ENCODE measurements at places on chromosomes 5 and 9. TPM values are rescaled to one million over a fixed set of nuclear protein-coding genes. Genes with fewer than 3 reads are reported as not detected.

The ARHGAP26 gene
- 29.6 TPM for total RNA-seq

The PCDHGC4 gene
- 1.7 TPM for total RNA-seq

The ZFR gene
- total RNA-seq = 56.5 TPM

The SV2C gene
- total RNA-seq = 0.06 TPM

GRCh38 chr5:165014439-165014838, 1509.0 kb downstream of the MAT2B start:
- DNase-seq = no peak

DNA sequence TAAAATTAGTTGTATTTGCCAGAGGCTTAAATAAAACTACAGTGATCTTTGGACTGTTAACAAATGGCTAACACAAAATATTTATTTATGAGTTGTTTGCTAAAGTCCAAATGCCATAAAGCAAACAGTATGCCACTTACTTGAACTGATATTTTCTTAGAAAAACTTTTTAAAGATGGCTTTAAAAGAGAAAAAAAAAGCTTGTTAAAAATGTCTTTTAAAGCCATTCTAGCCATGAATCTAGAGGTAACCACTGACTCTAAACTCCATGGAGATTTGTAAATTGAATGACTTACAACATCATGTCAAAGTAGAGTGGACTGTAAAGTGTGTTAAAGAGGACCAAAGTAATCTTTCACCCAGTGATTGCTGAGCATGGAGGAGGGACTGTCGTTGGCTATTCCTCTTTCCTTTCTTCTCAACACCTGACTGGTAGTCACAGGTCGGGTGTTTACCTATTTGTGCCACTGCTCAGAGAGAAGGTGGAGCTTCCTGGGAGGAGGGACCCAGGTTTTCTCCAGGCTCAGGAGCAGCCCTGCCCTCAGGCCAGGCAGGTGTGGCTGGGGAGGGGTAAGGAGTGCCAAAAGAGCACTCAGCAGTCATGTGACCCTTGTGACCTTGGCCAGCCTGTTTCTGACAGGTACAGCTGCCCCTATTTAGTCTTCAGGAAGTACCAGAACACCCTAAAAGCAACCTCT, 69.1 kb upstream of the TJP2 start:
- no peak for DNase-seq

- DNase-seq = no peak
These were observed 4.3 kb upstream of the HSPA9 start for GRCh38 chr5:138579517-138579863.
